ENCODE measurements at places on chromosomes 12 and 14.
A peak's percentile ranks its signal among the peaks of the same experiment; 100 is the strongest.

GRCh38 chr12:50603817-50604639 lies 99.2 kb downstream of the DIP2B start:
- no peak for DNase-seq

DNA sequence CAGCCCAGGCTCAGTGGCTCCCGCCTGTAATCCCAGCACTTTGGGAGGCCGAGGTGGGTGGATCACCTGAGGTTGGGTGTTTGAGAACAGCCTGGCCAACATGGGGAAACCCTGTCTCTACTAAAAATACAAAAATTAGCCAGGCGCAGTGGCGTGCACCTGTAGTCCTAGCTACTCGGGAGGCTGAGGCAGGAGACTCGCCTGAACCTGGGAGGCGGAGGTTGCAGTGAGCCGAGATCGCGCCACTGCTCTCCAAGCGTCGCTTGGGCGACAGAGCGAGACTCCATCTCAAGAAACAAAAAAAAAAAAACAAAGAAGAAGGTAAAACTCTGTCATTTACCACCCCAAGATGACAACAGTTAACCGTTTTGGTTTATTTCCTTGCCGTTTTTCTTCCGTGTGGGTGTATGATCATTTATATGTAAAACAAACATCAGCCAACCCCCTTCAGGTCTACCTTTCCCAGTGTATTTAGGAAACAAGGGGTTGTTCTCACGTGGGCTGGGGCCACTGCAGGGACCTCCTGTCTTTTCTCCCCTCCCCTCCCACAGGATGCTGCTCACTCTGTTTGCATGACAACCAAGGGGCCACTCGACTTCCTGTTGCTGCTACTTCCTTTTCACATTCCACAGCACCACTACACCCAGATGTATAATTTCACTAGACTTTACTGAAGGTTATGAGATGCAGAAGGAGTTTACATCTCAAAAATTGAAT lies 13.6 kb downstream of the TTC9 start:
- DNase-seq = peak; percentile 72

DNA sequence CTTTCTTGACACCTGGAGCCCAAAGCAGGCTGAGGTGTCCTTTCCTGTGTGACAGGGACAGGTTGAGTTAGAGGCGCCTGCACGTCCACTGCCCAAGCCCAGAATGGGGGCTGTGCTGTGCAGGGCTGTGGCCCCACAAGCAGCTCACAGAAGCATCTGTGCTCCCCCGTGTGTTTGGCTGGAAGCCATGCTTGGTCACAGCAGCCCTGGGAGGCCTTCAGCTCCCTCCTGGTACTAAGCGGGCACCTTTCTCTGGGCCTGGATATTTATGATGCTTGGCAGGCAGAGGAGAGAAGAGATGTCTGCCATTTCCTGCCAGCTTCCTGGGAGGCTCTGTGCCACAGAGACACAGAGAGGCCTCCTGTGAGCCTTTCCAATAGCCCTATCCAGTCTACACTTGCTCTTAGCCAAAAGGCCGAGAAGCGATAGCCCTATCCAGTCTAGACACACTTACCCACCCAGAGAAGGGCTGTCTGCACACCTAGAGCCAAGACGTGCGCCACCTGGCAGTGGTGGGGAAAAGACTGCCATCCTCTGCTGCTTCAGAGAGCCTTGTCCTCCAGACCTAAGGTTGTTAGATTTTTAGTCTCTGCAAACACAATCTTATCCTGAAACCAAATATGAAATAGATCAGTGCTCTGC lies 117.4 kb downstream of the GCH1 start:
- DNase-seq = no peak

GRCh38 chr14:64412237-64412636 lies 24.1 kb downstream of the MTHFD1 start:
- DNase-seq = no peak

DNA sequence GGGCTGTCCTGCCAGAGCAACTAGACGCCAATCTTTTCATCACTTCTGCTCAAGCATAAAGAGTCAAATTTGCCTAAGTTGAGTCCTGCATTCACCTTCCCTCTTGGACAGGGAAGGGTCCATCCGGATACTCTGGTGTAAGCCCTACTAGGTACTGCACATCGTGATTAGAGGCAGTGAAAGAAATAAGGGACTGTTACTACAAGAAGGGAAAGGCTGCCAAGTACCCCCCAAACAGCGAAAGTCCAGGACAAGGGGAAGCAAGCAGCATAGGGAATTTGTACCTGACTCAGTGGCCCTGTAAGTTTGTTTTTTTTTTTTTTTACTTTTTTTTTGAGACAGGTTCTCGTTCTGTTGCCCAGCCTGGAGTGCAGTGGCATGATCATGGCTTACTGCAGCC lies 13.7 kb upstream of the PLEKHH1 start:
- DNase-seq = no peak

DNA sequence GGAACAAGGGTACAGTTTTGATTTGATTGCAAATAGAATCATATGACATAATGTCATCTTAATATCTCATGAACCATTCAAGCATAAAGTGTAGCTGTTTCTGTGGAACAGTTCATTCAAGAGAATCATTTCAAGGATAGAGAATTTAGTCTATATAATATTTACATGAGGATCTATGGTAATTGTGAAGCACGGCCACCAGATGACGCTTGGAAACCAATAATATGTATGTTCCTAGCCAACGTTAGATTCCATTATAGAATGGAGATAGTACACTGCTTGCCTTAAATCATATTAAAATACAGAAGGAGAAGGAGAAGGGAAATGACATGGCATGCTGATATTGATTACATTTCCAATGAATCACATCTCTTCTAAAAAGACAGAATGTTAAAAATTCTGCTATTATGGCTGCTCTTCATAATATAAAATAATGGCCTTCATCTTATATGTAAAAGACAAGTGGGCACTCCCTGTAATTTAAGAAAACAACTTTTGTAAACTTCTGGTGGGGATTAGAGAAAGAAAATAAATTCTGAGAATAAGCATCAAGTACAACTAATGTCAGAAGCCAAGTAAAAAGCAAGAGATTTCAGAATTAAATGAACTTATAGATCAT lies 351.0 kb downstream of the NAV3 start:
- no peak for DNase-seq

DNA sequence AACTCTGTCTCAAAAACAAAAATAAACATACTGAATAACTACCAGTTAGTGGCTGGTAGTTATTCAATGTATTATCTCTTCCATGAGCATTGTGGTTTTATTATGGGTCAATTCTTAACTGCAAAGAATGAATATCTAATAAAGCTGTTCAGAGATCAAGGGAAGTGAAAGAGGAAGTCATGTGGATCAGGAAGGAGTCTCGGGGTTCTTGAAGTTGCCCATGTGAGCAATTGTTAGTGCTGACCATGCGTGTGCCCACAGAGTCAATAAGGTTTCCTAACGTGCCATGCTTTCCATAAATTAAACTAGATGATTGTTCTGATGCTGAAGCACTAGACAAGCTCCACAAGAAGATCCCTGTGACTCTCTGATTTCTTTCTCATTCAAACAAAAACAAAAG lies 136.5 kb upstream of the CPSF6 start:
- DNase-seq = no peak

GRCh38 chr12:71230542-71230941 lies 72.7 kb upstream of the TSPAN8 start:
- DNase-seq = no peak

DNA sequence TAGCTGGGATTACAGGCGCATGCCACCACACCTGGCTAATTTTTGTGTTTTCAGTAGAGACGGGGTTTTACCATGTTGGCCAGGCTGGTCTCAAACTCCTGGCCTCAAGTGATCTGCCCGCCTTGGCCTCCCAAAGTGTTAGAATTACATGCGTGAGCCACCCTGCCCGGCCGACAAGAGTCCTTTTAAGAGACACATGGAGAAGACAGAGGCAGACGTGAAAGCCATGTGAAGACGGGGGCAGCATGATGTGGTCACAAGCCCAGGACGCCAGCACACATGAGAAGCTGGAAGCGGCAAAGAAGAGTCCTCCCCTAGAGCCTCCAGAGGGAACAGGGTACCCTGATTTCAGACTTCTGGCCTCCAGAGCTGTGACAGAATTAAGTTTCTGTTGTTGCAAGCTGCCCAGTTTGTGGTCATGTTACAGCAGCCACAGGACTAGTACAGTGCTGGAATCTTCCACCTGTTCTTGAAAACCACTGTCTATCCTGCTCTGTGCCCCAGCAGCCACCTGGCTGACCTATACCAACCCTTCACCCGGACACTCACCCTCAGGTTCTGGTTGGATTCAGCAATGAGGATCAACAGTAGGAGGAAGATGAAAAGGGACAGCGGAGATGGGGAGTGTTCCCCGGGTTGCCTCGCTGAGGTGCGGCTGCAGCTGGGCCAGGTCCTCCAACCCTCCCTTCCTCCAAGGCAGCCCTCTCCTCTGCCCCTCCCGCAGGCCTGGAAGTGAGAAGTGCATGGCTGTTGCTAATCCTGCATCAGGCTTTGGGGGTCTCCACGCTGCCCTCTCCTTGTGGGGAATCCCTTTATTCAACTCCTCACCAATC lies 16.9 kb downstream of the VPS37B start:
- no peak for DNase-seq

DNA sequence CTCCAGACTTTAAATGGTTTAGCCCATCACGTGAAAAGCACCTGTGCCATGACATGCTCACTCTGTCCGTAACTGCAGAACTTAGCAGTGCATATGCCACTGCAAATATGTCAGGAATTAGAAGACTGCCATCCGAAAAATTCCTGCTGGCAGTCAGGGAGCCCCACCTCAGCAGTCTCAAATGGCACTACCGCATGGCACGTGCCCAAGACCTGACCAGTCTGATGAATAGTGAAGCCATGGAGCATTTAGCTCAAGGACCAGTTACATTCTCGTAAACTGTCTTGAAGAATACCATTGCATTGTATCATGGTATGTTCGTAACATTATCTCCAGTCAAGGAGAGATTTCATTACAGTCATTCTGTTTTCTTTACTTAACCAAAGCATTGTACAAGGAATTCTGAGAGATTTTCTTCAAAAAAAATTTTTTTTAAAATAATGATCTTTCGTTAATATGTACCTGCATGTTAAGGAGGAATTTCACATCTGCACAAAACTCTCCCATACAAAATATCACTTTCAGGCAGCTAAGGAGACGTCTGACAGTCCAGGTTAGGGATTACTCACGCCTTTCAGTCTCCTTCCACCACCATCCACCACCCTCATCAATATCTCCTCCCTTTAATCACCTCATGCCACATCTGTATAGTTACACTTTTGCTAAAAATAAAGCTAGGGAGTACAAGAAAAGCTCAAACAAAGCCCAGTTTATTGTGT lies 138.5 kb downstream of the ANO2 start:
- DNase-seq = no peak

DNA sequence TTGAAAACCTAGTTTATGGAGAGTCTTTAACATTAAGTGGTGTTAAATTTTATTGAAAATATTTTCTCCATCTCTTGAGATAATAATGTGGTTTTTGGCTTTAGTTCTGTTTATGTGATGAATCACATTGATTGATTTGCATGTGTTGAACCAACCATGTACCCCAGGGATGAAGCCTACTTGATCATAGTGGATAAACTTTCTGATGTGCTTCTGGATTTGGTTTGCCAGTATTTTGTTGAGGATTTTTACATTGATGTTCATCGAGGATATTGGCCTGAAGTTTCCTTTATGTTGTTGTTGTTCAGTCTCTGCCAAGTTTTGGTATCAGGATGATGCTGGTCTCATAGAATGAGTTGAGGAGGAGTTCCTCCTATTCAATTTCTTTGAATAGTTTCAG lies 222.6 kb downstream of the ADAMTS20 start:
- no peak for DNase-seq
